ENCODE measurements at places on chromosomes 11 and 22.
A peak's percentile ranks its signal among the peaks of the same experiment; 100 is the strongest.

DNA sequence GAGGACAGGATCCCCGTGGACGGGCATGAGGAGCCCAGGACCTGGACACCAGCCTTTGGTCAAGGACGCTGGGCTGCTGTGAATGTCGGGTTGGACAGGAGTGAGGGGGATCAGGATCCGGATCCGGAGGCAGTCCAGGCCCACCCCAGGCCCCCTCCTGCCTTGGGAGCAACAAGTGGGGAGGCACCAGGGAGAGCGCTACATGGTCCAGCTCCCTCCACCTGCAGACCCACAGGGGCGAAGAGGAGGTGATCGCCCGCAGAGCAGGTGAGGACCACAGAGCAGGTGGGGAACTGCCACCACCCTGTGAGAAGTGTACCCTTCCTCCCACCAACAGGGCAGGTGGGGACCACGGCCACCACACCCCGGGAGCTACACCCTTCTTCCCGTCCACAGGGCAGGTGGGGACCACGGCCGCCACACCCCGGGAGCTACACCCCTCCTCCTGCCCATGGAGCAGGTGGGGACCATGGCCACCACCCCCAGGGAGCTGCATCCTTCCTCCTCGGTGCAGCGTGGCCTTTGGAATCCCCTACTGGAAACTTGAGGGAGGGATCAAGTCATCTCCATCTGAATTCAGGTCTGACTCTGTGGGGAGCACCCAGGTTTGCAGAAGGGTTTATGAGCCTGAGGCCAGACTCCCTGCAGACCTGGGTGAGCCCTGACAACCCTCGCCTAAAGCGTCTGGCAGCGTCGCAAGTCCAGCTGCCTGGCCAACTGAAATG, 141.0 kb downstream of the BRD1 start:
- DNase-seq = no peak

GRCh38 chr11:56887940-56888339, 100.8 kb upstream of the OR5AK2 start:
- DNase-seq = no peak

DNA sequence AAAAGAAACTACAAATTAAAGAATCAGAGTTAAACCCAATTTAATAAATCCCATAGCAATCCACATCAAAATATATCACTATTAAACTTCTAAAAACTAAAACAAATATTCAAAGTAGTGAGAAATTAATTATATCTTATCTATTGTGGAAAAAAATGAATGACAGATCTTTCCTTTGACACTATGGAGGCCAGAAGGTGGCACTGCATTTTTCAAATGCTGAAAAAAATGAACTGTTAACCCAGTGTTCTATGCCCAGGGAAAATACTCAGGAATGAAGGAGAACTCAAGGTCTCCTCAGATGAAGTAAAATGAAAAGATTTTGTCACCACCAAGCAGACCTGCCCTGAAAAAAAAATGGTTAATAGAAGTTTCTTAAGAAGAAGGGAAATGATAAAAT, 27.7 kb downstream of the TYR start:
- DNase-seq = no peak

- no peak for DNase-seq
Observed at GRCh38 chr11:16984229-16984628, 30.0 kb downstream of the PLEKHA7 start.

GRCh38 chr11:131033151-131033651, 116.9 kb upstream of the SNX19 start:
- DNase-seq = peak; percentile 34

- no peak for DNase-seq
Observed at GRCh38 chr11:71474771-71475483, 21.9 kb downstream of the NADSYN1 start.

GRCh38 chr11:122265981-122266380, 150.0 kb upstream of the BLID start:
- no peak for DNase-seq

- no peak for DNase-seq
Observed at GRCh38 chr11:21446939-21447590, 745.8 kb upstream of the ANO5 start.

- no peak for DNase-seq
Observed at GRCh38 chr11:73784080-73784634, 3.5 kb upstream of the MRPL48 start.

DNA sequence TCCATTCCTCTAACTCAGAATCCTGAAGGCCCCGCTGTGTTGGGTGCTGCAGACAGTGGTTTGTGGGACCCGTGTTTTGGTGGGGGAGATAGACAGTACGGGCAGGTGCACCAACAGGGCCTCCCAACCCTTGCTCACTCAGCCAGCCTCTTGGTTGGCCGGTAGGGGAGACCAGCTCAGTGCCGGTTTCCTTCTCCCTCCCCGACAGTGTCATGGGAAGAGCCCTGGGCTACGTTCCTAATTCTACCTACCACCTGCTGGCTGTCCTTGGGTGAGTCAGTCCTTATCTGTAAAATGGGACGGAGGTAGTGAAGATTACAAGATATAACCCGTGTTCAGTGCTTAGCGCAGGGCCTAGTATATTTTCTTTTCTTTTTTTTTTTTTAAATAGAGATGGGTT, 5.9 kb downstream of the TMEM134 start:
- DNase-seq = no peak

GRCh38 chr11:113991170-113991569, 16.3 kb downstream of the HTR3A start:
- peak; percentile 35 for DNase-seq

DNA sequence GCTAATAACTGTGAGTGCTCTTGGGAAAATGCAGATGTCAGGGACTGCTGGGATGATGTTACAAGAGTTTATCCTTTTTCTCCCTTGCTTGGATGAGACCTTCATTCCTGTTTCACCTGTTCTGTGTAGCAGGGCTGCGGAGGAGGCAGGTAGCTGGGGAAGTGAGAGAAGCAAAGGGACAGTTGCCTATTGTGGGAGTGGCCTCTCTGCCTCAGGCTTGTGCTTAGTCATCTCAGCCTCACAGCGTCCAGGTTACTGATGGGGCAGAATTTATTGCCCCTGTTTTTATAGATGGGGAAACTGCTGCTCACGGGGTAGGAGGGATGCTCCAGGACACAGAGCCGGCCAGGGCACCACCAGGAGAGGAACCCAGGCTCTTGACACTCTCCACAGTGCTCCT, 1.7 kb downstream of the STX3 start:
- no peak for DNase-seq

DNA sequence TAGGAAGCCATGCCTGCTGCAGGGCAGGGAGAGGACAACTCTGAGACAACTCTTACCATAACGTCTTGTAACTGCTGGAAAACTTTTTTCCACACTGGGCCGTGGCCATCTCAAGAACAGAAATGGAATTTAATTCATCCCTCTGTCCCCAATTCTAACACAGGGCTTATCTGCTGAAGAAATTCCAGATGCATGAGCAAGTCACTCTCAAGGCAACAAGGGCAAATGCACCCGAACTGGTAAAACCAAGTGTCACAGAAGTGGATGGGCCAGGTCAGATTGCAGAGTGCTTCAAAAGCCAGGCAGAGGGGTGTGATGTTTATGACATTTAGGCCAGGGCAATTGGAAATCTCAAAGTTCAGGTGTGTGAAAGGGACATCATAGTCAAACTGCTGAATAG, 7.4 kb downstream of the SMPD1 start:
- DNase-seq = no peak

DNA sequence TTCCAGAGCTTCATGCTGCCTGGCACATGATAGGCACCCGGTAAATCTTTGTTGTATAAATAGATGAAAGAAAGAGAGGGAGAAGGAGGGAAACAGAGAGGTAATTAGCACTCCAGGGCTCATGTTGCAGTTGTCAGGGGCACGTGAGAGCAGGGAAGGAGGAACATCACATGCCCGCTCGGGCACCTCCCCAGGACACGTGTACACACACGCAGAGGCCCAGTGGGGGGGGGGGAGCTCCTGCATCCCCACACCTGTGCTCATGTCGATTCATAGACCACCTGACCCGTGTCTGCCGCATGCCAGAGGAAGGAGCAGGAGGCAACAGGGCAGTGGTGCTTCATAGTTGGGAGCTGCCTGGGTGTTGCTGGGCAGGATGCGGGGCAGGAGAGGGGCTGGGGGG, 37.1 kb upstream of the NNMT start:
- no peak for DNase-seq

GRCh38 chr11:1206391-1207271, 16.2 kb upstream of the MUC5B start:
- no peak for DNase-seq

- no peak for DNase-seq
Observed at GRCh38 chr11:102256251-102256650, 61.0 kb upstream of the BIRC3 start.

GRCh38 chr11:111148953-111149352, 96.6 kb upstream of the POU2AF2 start:
- DNase-seq = no peak

GRCh38 chr22:38437416-38437815, 17.6 kb downstream of the KCNJ4 start:
- no peak for DNase-seq

GRCh38 chr22:45329530-45329936, 19.8 kb downstream of the FAM118A start:
- no peak for DNase-seq

- no peak for DNase-seq
Observed at GRCh38 chr22:28620244-28620922, 59.3 kb downstream of the TTC28 start.

GRCh38 chr11:102276362-102276761, 40.9 kb upstream of the BIRC3 start:
- peak; percentile 46 for DNase-seq

DNA sequence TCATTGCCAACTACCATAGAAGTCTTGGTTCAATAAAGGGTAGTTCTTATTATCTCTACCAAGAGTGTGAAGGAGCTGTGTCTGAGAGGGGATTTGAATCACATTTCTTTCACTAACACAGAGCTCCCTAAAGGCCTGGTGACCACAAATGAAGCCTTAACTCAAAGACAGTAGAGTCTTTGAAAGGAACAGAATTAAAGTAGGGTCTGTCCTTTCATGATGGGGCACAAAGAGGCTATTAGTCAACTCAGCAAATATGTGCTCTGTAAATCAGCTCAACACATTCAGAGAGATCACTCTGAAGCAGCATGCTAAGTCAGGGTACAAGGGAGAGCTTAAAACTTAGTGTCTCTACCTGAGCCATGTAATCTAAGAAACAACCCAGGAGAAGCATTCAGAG, 212.4 kb upstream of the SYN3 start:
- DNase-seq = no peak

DNA sequence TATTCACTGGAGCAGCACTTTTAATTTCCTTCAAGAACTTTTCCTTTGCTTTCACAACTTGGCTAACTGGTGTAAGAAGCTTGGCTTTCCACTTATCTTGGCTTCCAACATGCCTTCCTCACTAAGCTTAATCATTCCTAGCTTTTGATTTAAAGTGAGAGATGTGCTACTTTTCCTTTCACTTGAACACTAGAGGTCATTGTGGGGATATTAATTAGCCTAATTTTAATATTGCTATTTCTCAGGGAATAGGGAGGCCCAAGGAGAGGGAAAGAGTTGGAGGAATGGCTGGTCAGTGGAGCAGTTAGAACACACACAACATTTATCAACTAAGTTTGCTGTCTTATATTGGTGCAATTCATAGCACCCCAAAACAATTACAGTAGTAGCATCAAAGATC, 24.6 kb upstream of the CCDC90B start:
- no peak for DNase-seq

- no peak for DNase-seq
Observed at GRCh38 chr11:108319541-108320145, 96.8 kb downstream of the ATM start.

DNA sequence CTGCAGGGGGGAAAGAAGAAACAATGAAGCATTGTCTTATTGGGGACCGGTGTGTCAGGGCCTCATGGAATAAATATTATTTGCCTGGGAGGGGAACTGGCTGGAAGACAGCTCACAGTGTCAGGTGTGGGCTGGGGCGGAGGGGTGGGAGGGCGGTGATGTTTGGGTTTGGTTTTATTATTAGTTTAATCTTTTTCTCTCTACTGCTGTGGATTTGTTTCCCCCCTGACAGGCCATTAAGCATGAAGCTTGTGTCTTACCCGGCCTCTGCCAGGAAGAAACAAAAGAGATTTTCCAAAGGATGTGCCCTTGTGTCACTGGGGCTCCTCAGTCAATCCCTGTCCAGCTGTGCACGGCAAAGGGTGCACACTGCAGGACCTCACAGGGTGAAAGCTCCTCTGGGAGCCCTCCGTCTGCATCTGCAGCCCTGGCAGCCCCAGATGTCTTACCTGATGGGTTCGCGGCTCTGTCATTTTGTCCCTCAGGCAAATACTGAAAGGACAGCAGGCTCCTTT, 203.1 kb upstream of the TMEM45B start:
- no peak for DNase-seq

DNA sequence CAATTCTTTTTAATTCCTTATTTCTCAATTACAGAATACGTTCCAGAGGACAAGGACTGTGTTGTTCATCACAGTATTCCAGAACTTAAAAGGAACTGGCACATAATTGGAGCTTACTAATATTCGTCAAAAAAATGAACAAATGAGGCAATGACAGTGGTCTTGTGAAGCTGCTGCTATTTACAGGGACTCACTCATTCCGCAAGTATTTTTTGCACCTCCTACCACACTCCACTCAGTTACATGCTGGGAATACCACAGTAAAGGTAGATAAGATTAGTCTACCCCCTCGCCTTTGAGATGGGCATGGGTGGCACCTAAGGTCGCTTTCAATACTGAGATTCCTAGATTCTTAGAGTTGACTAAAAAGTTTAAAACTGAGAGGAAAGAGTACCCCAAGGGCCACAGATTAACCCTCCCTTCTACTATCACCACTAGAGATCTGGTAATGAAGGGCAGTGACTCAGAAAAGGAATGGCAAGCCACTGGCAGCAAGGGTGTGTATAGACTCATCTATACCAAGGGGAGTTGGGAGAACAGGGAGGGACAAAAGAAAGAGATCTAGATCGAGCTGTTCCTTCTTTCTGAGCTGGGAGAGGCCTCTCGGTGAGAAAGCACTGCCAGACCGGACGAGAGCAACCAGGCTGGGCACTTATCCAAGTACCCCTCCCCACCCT, 85.0 kb downstream of the RPL27A start:
- no peak for DNase-seq

- DNase-seq = no peak
Observed at GRCh38 chr22:19480789-19481188, 1.1 kb downstream of the CDC45 start.

DNA sequence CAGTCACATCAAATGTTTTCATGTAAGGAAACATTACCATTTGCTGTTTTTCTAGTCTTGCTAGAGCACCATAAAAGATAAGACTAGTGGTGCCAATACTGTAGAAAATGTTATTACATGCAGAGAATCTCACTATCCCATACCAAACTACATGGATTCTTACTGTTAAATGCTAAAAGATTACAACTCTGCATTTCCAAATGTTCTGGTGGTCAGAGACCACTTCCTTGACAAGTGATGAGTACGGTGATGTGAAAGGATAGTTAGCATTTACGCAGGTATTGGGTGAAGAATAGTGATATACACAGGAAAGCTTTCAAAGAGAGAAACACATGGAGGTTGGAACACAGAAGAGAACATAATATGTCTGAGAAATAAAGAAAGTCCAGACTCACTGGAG, 98.2 kb downstream of the GGTLC2 start:
- DNase-seq = no peak

Measured in astrocyte of the cerebellum (primary cell).